ENCODE measurements at places on chromosomes 12 and 14.

GRCh38 chr14:57660208-57660607, 166.6 kb upstream of the CCDC198 start:
- no peak for DNase-seq

DNA sequence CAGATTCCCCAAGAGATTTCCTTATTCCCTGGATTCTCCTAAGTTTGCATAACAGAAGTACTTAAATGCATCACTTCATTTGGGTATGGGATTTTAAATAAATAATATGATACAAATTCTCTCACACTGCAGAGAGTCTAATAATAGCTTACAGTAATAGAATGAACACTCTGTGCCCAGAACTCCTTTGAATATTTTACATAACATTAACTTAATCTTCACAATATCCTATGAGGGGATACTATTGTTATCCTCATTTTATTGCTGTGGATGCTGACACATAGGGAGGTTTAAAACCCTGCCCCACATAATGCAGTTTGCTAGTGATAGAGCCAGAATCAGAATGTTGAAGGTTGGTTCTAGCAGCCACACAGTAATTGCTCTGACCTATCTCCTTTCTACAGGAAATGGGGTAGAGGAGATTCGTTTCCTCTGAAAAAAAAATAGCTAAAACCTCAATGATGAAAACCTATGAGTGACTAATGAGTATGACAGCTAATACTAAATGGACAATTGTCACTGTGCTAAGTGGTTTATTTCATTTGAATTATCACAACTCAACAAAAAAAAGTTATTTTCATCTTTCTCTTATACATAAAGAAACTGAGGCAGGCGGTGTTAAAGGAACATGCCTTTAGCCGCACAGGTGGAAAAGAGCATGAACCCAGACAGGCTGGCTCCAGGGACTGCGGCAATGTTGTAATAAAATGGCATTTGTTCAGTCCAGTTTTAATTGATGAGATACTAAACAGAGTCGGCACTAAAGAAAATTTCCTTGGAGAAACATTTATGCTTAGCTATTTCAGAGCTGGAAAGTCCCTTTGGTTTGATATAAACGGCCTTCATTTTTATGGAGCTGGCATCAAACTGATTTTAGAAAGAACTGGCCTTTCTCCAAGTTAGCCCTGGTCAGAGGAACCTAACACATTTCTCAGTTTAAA, 880.9 kb downstream of the NRXN3 start:
- no peak for DNase-seq

- no peak for DNase-seq
Observed at GRCh38 chr12:12212769-12213168, 54.1 kb downstream of the LRP6 start.

DNA sequence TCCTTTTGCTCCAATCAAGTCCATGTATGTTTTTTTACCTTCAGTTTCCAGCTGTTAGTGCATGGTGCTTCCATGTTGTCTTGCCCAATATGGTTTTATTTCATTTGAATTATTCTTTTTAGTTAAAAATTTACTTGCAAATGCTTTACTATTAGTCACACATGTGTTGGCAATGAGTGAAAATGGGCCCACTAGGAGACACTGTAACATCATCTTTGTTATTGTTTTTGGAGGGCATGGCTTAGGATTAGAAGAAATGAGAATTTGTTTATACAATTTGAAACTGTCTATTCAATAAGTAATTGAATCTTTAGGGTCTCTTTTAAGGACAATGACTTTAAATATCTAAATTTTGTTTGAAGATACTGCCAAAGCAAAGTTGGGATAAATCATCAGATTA, 133.7 kb downstream of the BRMS1L start:
- no peak for DNase-seq

DNA sequence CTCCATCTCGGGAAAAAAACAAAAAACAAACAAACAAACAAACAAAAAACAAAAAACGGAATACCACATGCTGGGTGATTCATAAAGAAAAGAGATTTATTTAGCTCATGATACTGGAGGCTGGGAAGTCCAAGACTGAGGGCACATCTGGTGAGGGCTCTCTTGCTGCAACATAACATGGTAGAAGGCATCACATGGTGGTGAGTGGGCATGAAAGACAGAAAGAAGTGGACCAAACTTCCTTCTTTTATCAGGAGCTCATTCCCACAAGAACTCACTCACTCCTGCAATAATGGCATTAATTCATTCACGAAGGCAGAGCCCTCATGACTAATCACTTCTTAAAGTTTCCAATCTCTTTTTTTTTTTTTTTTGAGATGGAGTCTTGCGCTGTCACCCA, 8.0 kb upstream of the LGMN start:
- DNase-seq, result peak; percentile 67

DNA sequence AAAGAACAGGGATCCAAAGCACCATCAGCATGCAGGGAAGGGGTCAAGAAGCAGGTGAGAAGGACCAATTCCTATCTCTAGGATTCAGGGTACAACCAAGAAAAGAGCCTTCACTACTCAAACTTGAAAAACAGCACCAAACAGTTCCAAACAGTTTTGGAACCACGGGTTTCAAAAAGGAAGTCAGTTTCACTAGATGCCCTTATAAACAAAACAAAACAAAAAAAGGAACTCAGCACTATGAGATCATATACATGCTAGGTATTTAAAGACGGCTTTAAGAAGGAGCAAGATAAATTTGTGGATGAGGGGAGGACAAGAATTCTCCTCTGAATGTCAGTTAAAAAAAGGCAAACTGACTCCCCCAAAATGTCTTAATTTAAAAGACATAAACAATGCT, 6.0 kb downstream of the INSM2 start:
- DNase-seq, result no peak

DNA sequence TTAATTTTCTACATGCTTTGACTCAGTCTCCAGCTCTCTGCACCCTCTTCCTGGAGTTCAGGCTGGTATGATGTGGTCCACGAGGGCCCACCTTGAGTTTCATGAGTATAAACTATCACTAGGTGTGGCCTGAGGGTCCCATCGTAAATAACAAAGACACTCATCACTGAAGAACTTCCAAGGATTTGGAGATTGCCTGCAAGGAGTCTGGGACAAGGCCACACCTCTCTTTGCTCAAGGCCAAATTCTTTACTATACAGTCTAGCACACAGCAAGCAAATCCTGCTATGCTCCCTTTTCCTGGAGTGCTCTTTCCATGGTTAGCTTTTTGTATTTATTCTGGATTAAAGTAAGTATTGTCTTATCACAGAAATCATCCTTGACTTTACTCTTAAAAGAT, 271.9 kb downstream of the SLC16A7 start:
- DNase-seq, result no peak

DNA sequence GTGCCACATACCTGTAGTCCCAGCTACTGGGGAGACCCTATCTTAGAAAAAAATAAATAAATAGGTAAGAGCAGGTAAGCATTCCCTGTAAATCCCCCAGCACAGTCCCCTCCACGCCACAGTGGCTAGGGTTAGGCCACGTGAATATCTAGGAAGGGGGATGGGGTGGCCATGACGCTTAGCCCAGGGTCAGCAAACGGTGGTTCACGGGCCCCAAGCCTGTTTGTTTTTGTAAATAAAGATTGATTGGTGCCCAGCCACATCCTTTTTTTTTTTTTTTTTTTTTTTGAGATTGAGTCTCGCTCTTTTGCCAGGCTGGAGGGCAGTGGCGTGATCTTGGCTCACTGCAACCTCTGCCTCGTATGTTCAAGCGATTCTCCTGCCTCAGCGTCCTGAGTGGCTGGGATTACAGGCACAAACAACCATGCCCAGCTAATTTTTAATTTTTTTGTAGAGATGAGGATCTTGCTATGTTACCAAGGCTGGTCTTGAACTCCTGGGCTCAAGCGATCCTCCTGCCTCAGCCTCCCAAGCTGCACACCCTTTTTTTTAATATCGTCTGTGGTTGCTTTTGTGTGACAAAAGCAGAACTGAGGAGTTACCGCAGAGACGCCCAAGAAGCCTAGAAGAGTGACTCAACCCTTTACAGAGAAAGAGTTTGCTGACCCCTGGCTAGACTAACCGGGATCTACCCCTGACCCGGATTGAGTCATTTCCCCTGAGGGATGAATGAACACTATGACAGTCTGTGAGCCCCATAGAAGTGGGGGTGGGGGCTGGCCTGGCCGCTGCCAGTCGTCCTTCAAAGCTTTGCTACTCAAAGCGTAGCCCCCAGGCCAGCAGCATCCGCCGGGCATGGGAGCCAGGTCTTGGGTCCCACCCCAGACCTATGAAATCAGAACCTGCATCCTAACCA, 113.7 kb upstream of the NCOR2 start:
- DNase-seq, result peak; percentile 97

DNA sequence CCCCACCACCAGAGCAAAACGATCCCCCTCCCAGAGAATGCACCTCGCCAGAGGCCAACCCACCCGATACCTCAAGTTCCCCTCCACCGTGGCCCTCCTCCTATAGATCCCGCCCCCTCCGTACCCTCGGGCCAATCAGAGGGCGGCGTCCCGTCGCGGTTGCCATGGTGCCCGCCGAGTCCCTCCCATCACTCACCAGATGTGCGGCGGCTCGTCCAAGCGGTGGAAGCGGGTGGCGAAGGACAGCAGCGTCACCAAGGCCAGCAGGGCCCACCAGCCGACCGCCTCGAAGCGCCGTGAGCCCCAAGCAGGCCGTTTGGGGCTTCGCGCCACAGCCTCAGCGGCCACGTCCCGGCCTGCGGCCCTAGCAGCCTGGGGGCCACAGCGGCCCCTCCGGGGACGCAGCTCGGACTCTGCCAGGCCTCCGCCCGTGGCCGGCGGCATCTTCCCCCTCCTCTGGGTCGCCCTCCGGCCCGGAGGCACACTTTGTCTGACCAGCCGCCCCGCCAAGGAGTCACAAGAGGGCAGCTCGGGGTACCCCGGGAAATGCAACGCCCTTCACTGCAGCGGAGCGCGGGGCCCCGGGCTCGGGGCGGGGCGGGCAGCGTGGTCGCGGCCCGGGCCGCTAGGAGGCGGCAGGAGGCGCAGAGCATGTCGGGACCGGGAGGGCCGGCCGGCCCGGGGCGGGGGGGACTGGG, at the start of gene POMT2:
Gene POMT2, minus strand, starts transcription at position 646 of the 698 bp plus-strand sequence. Its CDS starts 202 bp downstream, at position 444.
- DNase-seq, result peak; percentile 92

GRCh38 chr14:61652526-61653262, 42.6 kb upstream of the HIF1A start:
- no peak for DNase-seq

GRCh38 chr12:26416550-26416949, 221.2 kb downstream of the SSPN start:
- DNase-seq, result no peak

- DNase-seq, result no peak
Observed at GRCh38 chr12:103827911-103828391, 13.1 kb downstream of the NT5DC3 start.

- DNase-seq, result peak; percentile 44
Observed at GRCh38 chr12:120971299-120972180, 6.8 kb upstream of the HNF1A start.

Measured in CD14-positive monocyte (primary cell).